ENCODE measurements at places on chromosomes 3 and 15.

GRCh38 chr3:181076558-181076957, 87.0 kb upstream of the DNAJC19 start:
- no peak for DNase-seq

- no peak for DNase-seq
These were observed 620.9 kb upstream of the UBE2E2 start for GRCh38 chr3:22582266-22582665.

GRCh38 chr3:178393146-178393545, 143.1 kb upstream of the KCNMB2 start:
- no peak for DNase-seq

- DNase-seq = no peak
These were observed 468.1 kb downstream of the SHQ1 start for GRCh38 chr3:72380193-72380592.

DNA sequence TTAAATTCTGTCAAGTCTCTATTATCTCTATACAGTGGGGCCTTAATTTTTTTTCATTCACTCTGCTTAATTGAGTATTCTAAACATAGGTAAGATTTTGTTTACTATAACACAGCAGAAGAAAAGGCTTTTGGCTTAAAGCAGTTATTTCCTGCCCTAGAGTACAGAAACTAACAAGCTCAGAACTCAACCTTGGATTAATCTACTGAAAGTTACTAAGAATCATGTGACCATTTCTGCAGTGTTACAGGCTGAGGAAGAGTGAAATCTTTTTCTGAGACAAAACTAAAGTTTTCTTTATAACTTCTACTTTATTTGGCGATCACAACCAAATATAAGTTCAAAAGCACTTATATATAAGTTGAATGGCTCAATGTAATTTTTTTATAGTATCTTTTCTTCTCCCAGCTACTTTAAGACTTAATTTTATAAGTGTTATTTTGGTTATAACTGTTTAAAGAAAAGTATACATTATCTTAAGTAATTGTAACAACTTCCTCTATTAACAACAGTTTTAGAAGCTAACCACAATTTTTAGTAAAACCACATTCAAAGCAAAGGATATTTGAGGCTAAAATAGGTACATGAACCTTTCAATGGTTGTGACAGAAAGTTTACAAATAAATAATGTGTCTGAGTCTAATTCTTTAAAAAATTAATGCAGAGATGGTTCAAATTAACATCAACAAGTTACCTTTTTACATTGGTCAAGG, 240.6 kb upstream of the NAALADL2 start:
- DNase-seq = no peak

DNA sequence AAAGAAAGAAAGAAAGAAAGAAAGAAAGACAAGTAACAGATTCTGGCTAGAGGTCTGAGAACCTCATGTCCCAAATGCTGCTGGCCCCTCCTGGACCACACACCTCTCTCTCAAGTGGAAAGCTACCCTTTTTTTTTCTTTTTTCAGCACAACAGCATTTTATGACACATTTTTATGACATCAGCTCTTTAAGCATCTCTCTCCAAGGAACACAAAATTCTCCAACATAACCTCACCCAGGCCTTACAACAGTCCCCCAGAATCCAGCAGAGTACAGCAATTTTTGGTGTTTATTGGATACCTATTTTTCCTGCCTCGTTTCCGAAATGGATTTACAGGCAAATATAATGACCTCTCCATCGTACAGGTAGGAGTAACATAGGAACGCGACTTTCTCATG, 11.2 kb upstream of the NTRK3 start:
- DNase-seq = no peak

DNA sequence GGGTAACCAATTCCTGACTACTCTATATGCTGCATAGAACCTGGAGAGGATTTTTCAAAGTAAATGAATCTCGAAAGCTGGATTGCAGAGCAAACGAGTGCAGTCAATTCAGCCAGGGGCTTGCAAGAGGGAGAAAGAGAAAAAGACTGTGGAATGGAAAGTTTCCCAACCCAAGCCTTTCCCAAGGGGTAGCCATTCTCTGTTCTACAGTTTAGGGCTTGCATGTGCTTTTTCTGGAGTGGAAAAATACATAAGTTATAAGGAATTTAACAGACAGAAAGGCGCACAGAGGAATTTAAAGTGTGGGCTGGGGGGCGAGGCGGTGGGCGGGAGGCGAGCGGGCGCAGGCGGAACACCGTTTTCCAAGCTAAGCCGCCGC, 511 bp upstream of the RARB start:
- DNase-seq = no peak

GRCh38 chr15:43998607-43999006, 171.8 kb downstream of the WDR76 start:
- DNase-seq = no peak

- no peak for DNase-seq
These were observed 4.3 kb downstream of the GLB1 start for GRCh38 chr3:33092496-33093254.

- DNase-seq = no peak
These were observed 267.0 kb downstream of the PTPRG start for GRCh38 chr3:61828184-61828874.

Data from nucleus accumbens (tissue), 56 donors.